Panc1 (cell line): ENCODE measurements at places on chromosomes 12 and 14.

DNA sequence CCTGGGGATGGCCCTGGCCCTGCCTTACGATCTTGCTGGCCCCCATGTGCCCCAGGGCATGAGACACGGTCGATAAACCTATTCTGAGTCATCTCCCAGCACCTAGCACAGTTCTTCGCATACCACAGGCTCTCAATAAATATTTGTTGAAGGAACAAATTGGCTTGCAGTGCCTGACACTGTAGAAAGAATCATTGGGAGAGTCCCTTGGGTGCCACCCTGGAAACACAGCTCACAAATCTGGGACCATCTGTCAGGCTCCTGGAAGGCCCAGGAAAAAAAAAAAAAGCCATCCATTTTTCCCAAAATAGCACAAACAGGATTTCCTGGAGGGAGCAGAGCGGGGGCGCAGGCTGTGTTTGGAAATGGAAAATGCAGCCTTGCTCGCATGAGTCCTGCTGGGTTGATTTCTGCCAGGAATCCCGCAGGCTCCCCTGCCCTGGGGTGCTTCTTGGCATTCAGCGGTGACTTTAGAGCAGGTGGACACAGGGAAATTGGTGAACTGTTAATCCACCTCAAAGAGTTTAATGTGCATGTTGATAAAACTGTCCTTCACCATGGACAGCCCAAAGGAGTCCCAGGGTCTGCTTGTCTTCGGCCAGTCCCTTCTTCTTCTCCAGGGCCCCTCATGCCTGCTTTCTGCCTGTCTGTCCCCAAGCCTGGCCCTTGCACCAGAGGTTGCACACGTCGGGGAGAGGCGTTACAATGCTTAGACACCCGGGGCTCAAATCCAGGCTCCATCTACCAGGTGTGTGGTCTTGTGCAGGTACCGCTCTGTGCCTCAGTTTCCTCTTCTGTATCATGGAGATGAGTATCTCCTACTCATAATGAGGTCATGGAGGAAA, 106.1 kb upstream of the RFLNA start:
- no peak for DNase-seq

- DNase-seq, result no peak
These were observed 43.9 kb downstream of the TMTC3 start for GRCh38 chr12:88185988-88186387.

DNA sequence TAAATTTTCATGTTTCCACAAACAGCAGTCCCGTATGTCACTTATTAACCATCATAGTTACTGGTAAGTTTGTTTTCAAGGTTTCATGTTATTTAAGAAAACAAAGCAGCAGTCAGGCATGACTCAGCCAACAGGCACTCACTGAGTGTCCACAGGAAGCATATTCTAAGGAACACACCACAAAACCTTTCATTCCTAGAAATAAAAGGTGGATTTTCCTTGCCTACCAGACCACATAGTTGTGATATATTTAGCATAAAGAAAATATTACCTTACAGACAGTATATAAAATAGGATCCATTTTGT, 143.3 kb upstream of the AVPR1A start:
- DNase-seq, result no peak

DNA sequence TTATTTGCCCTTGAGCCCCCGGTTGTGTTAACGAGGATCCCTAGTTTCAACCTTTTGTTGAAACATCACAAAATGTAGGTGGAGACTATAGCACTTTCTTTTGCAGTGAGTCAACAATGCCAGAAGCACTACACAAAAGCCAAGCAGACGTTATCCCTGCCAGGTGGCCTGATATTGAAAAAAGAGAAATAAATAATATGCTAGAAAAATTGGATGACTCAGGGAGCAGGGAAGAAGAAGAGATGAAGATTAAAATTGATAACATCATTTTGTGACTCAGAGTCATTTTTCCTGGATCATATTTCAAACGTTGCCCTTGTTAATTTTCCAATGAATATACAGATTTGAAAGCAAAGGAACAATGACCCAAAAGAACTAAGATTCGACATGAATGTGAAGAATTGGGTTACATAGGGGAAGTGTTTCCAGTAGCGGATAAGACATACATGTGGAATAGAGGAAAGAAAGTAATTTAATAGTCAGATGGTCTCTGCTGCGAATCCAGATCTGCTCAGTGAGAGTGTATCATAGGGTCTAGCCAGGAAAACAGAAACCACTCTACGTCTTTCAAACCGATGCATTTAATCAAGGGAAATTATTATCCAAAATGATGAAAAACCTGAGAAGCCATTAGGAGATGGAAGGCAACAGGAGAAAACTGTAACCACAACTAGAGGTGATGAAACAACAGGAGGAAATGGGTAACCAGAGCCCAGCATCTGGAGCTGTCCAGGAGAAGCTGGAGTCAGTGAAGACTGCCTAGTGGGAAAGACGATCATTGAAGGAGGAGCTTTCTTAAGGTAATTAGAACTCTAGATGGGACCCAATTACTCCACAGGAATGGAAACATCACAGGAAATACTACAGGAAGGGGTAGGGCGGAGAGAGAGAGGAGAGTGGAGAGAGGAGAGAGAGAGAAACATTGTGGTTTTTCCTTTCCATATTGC, 57.9 kb downstream of the RERG start:
- DNase-seq, result no peak

DNA sequence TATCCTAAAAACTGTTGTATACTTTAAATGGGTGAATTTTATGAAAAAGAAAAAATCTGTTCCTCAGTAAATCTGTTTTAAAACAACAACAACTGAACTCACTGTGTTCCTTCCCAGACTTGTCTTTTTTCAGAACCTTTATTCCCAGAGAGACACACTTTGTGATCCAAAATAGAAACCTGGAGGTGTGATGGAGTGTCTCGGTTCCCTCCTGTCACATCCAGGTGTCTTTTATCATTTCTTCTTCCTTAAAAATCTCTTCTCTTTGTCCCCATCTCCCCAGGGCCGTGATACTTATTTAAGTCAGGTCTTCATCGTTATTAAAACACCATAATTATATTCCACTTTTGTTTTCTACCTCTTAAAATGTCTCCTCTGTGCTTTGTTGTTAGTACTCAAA, 76.2 kb upstream of the EVL start:
- no peak for DNase-seq

GRCh38 chr14:101075025-101075800, 171.7 kb upstream of the RTL1 start:
- DNase-seq, result no peak

DNA sequence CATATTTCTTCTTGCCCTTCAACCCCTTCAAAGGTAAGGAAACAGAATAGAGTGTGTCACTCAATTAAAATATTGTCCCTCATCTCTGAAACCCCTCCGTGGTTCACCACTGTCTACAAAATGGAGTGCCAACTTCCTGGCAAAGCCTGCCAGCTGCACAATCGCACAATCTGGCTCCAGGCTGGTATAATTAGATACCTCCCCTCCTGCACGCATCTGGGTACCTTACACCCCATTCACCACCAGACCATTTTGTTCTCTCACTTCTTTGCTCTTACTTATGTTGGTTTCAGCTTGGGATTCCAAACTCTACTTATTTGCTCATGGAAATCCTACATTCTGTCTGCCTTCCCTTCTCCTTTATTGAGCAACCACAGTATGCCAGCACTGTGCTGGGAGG, 314.9 kb downstream of the NUAK1 start:
- DNase-seq, result no peak
